ENCODE measurements at places on chromosomes 6 and 20.

DNA sequence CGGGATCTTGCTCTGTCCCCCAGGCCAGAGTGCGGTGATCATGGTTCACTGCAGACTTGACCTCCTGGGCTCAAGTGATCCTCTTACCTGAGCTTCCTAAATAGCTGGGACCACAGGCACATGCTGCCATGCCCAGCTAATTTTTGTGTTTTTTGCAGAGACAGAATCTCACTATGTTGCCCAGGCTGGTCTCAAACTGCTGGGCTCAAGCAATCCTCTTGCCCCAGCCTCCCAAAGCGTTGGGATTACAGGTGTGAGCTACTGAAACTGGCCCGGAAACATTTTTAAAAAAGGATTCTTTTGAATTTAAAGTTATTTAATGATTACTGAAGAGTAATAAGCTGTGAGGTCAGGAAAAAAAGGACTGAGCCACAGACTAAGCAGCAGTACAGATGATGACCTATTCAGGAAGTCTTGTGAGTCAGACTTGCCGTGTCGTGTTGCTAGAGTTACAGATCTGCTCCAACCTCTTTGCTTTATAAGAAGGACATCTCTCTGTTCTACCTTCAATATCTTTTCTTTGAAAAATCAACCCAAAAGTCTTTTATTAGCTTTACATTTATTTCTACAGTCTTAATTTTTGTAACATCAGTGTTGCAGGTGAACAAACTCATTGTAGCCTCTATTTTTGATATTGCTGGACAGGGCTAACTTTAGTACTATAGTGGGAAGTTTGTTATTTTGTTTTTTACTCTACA lies 108.7 kb downstream of the NCOA3 start:
- DNase-seq: peak; percentile 61

- no peak for DNase-seq
These were observed 507 bp upstream of the RIPPLY2 start for GRCh38 chr6:83852528-83853177.

DNA sequence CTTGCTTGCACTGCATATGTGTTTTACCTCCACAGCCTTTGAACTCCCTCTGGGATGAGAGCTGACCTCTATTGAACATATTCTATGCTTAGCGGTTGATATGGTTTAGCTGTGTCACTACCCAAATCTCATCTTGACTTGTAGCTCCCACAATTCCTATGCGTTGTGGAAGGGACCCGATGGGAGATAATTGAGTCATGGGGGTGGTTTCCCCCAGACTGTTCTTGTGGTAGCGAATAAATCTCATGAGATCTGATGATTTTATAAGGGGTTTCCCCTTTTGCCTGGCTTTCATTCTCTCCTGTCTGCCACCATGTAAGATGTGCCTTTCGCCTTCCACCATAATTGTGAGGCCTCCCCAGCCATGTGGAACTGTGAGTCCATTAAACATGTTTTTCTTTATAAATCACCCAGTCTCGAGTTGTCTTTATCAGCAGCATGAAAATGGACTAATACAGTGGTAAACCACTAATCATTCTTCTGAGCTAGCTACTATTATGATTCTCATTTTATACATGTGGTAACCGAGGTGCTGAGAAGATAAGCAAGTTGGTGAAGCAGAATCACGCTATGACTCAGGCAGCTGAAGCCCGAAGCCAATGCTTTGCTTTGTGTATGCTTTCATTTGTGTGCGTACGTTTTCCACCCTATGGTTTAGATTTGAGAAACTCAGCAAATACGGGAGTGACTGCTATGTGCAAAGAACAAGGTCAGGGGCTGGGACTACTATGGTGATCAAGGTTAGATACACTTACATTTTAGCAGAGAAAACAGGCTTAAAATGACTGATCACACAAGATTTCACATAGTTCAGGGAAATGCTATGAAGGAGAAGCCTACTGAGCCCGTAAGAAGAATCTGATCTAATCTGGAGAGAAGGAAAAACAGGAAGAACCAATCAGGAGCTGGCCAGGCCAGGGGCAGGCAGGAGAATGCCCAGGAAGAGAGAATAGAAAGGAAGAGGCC lies 363.5 kb downstream of the ESR1 start:
- DNase-seq: no peak

GRCh38 chr6:124823240-124824111 lies 138.8 kb upstream of the RNF217 start:
- DNase-seq: no peak

DNA sequence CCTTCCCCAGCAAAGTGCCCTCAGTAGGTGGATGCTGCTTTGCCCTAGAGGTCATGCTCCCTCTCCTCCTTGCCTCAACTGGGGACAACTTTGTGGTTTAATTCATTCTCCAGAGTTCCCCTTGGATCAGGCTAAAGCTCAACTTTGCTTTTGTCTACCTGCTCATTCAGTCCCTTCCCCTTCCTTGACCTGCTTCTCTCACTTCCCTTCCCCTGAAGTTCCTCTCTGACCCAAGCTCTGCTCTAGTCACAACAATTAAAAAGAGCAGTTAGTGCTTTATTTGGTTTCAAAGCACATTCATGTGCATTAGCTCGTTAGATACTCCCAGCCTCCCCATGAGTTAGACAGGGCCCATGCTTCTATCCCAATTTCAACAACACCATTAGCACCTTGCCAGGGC lies 71.3 kb downstream of the DZANK1 start:
- DNase-seq: no peak

- no peak for DNase-seq
These were observed 121.3 kb downstream of the JPH2 start for GRCh38 chr20:44065401-44066340.

- DNase-seq: no peak
These were observed 129.6 kb downstream of the ZDHHC14 start for GRCh38 chr6:157510323-157511188.

DNA sequence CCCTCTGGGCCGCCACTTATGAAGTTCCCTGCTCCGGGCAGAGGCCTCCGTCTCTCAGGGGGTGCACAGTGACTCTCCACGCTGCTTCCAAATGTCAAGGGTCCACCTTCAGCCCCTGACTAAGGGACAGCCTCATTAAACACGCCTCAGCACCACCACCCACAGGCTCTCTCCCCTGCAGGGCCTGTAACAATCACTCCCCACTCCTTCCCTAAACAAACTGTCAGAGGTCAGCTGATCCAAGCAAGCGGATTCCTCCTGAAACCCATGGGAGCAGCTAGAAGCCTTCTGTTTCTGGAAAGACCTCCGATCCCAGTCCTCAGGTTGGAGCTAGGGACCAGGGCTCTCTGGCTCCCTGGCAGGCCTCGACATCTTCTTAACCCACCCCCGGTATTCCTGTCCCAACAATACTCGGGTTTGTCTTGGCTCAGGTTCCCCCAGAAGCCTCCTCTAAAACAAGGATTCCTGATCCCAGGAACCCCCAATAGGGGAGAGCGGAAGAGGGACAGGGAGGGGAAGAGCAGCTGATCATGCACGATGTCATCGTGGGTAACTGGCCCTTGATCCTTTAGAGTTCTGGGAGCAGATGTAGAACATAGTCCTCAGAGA lies 181.0 kb downstream of the ZNF217 start:
- DNase-seq: no peak

Data from stimulated activated CD8-positive, alpha-beta memory T cell treated with anti-CD3 and anti-CD28 coated beads, Interleukin-7, amount 100 ng/mL, for 1 hour (primary cell).